Substantia nigra (tissue), 51 donors: ENCODE measurements at places on chromosomes 2 and 18.
A peak's percentile ranks its signal among the peaks of the same experiment; 100 is the strongest.

DNA sequence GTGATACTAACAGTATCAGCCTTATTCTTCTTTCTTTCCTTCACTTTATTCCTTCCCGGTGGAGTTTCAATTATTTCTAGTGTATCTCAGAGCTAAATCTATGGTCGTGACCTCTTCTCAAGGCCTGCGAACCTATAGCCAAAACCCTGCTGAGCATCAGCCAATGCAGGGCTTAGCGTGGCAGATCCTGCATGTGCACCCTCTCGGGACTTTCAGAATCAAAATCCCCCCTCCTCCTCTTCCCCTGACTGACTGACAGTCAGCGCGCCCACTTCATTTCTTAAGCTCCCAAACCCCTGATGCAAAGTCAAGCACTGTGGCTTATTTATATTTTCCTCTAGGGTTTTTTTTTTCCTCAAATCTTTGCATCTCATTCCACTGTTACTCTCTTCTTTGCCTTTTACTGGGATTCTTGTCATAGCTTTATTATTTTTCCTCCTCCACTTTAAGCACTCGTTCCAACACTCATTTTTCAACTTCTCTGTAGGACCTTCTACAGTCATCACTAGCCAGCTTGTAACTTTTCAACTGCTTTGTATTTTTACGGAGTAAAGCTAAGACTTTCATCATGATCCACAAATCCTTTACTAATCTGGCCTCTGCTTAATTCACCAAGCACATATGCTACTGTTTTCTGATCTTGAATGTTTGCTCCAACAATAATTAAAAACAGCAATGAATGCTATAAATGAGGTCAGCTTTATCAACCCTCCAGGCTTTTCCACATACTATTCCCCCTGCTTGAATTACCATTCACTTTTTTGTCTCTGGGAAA, 896.5 kb upstream of the PIK3C3 start:
- DNase-seq, result no peak

DNA sequence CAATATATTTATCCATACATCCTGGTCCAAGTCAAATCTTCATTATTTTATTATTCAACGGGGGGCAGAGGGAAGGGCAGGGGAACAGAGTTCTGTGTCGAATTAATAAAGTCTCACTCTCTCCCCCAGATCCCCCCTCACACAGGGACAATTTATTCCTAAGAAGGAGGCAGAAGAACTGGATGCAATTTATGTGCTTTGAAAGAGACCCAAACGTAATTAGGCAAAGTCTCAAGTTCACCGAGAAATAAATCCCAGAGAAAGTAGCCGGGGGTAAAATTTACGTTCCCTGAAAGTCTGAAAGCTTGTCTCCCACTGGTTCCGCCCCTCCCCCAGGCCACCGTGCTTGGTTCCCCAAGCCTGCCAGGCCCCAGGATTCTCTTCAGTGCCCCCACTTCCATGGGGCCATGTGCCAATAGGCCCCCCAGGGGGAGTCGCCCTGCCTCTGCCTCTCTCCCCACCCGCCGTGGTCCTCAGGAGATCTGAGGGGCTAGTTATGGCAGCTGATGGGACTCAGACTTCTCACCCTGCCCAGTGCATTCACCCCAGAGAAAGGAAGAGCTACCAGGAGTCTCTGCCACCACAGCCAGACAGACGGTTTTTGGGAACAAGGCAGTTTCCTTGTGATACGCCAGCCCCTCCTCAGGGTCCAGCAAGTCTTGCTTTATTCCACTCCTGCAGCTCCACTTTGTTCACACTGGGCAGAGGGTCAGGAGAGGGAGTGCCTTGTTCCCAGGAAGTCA, 215.5 kb downstream of the CYP26B1 start:
- no peak for DNase-seq

DNA sequence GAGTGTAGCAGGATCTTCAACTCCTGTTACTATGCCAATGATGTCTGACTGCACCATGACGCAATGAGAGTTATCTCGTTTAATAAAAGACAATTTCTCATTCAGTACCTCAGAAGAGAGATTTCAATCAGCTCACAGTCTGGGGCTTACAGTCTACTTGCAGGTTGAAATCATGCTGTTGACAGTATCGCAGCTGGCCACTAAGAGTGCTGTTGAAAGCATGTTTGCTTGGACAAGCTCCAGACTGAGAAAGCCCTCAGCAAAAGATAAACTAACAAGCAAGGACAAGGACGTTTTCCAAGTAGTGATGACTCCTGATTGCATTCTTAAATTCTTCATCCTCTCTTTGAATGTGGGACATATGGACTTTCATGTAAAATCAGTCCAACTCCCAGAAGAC, 145.2 kb upstream of the SYT4 start:
- DNase-seq, result no peak

DNA sequence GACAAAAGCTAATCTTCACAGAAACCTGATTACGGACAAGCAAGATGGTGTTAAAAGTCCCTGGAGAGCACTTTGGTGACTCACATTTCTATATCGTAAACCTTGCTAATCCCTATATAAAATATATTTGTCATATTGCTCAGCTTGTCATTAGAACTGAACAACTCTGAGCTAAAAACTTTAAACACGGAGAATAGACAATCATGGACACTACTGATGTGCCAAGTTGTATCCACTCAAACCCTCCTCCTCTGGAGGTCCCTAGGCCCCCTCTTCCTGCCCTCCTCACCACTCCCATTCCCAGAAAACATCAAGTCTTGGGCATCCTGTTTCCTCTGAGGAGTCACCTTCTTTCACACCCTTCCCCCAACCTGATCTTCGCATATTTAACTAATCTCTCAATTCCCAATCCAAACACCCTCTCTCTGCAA, 138.7 kb upstream of the PID1 start:
- DNase-seq, result no peak

- DNase-seq, result no peak
Measured at GRCh38 chr2:39492716-39493115, 55.6 kb upstream of the MAP4K3 start.

GRCh38 chr18:67154979-67155378, 361.5 kb downstream of the DSEL start:
- no peak for DNase-seq

GRCh38 chr2:172147944-172148650, 45.4 kb upstream of the DLX2 start:
- DNase-seq, result no peak

DNA sequence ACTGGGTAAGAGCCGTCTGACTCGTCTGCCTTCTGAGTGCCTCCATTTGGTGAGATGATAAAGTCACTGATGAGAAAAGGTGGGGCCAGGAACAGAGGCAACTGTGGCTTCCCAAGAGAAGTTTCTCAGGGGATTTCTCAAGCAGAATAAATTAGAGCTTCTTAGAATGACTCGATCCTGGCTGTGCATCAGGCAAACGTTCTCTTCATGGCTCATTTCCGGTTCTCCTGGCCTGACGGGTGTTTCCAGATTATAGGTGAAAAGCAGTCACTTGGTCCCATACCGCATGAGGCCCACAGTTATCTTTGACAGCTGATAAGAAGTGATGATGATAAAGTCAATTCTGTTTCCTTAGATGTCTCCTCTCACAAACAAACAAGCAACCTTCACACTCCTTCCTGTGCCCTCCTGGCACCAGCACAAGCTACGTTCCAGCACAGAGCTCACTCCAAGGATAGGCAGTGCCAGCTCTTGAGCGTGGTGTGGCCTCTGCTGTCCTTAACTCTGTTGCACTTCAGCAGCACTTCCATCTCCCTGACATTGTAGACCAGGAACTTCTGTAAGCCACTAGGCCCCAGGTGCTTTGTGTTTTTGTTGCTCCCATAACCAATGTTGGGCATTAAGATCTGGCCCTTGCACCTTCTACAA, 37.8 kb upstream of the KCNF1 start:
- no peak for DNase-seq

DNA sequence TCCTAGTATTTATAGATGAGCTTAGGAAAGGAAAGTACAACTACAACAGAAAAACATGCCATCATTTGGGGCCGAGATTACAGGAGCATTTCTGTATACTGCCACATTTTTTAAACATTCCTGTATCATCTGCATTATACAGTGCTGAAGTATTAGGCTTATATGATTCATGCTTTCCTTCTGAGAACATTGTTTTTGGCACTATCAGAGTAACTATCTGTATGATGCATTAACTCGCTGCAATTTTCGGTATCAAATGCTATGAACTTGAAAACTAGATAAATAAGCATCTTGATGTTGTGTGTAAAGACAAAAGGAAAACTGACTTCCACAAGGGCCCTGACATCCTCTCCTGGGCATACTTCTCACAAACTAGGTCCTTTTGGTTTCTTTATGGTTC, 102.0 kb downstream of the RIT2 start:
- DNase-seq, result no peak

DNA sequence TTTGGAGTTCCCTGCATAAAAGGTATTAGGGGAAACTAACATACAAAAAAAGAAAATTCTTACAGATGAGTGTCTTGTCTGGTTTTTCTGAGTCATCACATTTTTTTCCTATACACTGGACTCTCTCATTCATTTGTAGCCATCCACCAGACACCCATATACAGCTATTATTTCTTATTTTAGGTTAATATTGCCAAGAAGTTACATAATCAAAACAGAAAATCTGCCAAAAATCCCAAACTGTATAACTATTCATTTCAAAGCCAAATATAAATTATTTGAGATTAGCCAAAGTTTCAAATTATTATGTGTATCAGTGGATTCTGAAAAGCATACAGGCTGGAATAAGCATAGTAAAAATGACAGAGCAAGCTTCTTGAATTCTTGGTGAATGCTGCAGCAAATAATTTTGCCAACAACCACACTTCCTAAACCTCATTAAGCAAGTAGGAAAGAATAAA, 191.2 kb downstream of the NCKAP5 start:
- DNase-seq, result no peak

DNA sequence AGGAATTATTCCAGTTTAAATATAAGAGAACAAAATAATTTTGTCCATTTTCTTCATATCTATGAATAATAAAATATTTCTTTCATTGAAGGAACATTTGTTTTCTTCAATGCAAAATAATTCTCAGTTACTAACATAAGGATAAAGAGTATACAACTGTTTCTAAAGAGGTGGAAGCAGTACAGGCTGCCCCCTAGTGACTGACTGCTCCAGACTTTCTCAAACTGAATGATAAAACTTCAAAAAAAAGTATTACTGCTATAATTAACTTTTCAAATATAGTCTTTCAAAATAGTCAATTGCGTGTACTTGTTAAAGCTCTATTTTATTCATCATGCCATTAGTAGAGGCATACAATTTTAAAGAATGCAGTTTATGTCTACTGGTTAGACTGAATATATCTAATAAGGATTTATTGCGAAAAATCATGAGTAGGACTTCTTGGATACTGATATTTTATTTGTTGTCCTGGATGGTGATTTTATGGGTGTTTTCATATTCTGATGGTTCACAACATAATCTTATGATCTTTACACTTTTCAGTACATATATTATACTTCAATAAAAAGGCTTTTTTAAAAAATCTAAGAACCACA, 100.1 kb downstream of the WDPCP start:
- no peak for DNase-seq

- no peak for DNase-seq
Measured at GRCh38 chr18:5439986-5440696, 103.7 kb downstream of the EPB41L3 start.

DNA sequence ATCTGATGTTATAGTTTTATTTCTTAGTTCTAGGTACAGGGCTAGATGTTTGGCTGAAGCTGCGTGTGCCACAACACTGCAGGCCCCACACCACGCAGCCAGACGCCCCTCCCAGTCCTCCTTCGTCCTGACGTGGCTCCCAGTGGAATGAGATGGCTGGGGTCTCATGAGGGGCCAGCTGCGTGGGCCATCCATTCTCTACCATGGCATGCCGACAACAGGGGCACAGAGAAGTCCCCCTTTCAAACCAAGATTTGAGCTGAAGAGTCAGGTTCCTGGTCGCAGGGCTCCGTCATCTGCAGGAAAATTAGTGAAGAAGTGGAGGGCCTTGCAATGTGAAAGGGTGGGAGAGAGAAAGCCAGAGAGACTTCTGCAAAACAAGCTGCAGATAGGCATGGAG, 64.5 kb downstream of the PARD6G start:
- DNase-seq, result no peak

GRCh38 chr18:58538604-58539386, 90.1 kb downstream of the ALPK2 start:
- DNase-seq, result no peak

GRCh38 chr2:208148803-208149202, 2.8 kb upstream of the CRYGB start:
- DNase-seq, result no peak

- no peak for DNase-seq
Measured at GRCh38 chr2:101133492-101134100, 17.6 kb downstream of the TBC1D8 start.

DNA sequence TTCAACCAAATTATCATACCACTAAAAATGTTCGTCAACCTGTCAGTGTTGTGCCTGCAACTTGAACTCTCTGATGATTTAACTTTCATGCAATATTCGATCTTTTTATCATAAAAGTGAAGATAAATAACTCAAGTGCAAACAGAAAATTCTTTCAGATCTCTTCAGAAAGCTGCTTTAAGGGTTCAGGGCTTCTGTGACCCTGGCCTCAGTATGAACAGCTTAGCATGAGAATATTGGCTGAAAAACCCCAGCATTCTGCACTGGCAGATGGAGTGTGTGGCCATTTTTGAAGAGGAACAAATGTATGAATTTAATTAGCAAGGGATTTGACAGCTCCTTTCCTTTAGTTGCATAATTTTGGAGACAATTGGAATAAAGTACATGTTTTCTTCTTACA, 851.4 kb upstream of the SOX11 start:
- no peak for DNase-seq

GRCh38 chr2:223251656-223252229, 199.8 kb downstream of the KCNE4 start:
- no peak for DNase-seq

DNA sequence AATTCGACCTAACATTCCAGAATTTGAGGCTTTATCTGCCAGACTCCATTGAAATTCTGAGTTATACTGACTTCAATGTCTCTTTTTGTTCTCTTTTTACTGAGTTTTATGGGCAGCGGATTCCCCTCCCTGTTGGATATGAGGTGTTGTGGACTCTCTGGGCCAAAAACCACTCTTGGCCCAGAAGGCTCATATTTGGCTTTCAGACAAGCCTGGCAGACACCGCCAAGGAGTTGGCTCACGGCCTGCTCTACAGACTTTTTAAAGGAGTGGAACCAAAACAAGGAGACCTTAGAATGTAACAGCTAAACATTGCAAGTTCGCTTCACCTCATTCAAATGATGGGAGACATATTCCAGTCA, 206.4 kb upstream of the NCKAP5 start:
- peak; percentile 70 for DNase-seq

- no peak for DNase-seq
Measured at GRCh38 chr2:241035142-241035817, 36.9 kb downstream of the SNED1 start.

DNA sequence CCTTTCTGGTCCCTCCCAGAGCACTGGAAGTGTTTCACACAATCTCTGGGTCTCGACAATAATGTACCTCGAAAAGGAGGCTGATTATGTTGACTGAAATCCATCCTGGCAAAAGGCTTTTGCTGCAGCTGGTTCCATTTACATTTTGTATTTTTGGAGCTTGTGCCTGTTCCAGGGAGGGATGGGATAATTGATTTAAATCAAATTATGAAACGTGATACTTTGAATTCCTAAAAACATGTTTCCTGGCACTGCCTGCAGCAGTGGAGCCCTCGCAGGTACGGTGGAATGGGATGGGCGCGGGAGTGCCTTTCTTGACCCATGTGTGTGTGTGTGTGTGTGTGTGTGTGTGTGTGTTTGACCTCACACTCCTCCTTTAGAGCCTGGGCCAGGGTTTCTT, 455.5 kb upstream of the MEIS1 start:
- no peak for DNase-seq

- no peak for DNase-seq
Measured at GRCh38 chr18:13537022-13537780, 189.2 kb downstream of the FAM210A start.

- DNase-seq, result no peak
Measured at GRCh38 chr2:18373081-18373480, 187.4 kb downstream of the RDH14 start.

- no peak for DNase-seq
Measured at GRCh38 chr2:161434118-161434517, 18.0 kb downstream of the TBR1 start.
